ENCODE measurements at places on chromosomes 11 and 22.

DNA sequence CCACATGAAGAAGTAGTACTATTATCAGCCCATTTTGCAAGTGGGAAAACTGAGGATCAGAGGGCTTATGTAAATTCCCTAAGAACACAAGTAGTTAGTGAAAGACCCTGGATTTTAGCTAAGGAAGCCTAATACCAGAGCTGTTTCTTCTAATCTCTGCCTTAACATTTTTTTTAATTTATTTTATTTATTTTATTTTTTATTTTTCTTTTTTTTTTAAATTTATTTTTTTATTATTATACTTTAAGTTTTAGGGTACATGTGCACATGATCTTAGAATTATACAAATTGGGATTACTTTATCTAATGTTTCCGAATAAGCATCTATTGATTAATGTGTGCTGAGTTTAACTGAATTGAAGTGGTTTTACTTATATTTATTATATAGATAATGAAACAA, 1015.3 kb downstream of the LRRC4C start:
- DNase-seq = no peak

DNA sequence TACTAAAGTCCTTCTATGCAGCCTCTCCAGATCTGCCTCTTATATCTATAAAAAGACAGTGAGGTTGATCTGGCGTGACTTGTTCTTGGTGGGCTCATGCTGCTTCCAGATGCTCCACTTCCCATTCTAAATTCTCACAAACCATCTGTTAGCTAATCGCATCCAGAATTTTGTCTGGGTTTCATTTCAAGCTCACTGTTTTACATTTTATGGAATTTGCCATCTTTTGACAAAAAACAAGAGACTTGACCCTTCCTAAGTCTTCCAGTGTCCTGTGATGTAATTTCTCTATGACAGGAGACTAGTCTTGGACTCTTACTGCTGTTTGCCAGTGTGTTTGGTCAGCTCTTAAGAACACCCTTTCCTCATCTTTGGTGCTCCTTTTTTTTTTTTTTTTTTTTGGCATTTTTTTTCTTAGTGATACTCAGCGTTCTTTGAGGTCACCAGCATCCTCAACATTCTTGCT, 23.0 kb downstream of the CRKL start:
- DNase-seq = no peak

DNA sequence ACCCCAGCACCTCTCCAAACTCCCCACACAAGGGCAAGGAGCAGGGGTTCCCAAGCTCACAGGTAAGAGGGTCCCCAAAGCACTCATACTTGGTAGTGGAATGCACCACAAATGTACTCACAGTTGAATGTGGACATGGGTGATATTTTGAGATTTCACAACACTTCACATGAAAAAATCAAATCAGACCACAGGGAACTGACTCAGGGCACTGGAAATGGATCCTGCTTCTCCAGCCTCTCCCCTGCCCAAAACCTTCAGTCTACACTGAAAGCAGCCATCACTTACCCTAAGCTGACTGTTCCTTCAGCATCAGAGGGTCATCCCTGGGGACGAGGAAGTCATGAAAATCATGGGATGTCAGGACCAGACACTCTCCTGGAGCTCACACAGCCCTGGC, 40.2 kb downstream of the SCGB1A1 start:
- DNase-seq = no peak

DNA sequence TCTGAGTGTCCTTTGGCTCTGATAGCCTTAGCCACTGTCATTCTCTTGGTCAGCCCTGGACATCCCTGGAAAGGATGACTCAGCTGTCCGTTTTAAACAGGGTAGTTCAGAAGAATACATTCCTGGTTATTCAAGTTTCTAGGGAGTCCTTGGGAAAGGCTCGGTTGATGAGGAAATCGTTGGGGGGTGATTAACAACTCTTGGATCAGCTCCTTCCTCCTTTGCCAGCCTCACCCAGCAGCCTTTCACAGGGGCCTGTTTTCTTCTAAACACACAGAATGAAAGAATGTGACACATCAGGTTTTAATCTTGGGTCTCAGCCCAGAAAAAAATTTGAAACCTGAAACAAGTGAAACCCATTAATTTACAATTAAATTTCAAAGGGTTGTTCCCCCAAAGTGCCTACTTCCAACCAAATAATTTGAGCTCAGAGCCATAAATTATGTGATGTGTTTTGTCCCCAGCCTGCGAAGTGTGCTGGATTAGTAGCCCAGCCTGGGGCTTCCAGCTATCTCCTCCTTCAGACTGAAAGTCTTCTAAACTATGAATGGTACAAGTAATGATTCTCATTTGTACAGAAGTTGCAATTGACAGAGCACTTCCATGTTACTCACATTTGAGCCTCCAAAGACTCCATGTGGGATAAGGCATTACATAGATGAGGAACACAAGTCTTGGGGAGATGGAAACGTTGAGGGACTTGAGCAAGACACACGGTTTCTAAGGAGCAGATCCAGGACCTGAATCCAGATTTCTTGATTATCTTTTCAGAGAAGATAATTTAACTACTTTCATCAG, 19.3 kb upstream of the MRGPRX2 start:
- no peak for DNase-seq

DNA sequence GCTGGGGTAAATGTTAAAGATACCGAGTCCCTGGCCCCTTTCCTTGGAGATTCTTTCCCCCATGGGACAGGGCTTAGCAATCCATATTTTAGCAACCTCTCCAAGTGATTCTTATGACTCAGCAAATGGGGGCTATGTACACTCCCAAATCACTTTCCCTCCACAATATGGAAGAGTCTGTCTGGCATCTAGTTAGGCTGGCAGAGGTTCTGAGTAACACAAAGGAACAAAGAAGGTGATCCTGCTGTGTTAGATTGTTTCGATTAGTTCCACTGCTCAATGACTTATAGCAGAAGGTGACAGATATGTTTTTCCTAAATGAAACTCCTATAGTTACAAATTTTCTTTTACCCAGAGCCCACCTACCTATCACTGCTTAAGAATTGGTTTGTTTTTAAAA, 154.0 kb upstream of the SYT13 start:
- DNase-seq = no peak
